ENCODE measurements at places on chromosomes 13 and 19. TPM values are rescaled to one million over a fixed set of nuclear protein-coding genes. Genes with fewer than 3 reads are reported as not detected.
A peak's percentile ranks its signal among the peaks of the same experiment; 100 is the strongest.

Gene ZNF865
- total RNA-seq: 1.3 TPM

DNA sequence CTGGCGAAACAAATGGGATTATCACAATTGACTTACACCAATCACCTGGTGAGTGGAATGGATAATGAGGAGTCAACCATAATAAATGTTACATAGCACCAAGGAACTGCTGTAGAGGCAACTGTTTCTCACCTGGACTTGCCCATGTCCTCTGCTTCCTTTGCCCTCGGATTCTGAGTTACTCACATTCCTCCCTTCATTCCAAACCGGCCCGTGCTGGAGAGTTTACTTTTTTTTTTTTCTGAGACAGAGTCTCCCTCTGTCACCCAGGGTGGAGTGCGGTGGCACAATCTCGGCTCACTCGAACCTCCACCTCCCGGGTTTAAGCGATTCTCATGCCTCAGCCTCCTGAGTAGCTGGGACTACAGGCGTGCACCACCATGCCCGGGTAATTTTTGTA lies 41.5 kb upstream of the TSC22D1 start:
- no peak for DNase-seq

DNA sequence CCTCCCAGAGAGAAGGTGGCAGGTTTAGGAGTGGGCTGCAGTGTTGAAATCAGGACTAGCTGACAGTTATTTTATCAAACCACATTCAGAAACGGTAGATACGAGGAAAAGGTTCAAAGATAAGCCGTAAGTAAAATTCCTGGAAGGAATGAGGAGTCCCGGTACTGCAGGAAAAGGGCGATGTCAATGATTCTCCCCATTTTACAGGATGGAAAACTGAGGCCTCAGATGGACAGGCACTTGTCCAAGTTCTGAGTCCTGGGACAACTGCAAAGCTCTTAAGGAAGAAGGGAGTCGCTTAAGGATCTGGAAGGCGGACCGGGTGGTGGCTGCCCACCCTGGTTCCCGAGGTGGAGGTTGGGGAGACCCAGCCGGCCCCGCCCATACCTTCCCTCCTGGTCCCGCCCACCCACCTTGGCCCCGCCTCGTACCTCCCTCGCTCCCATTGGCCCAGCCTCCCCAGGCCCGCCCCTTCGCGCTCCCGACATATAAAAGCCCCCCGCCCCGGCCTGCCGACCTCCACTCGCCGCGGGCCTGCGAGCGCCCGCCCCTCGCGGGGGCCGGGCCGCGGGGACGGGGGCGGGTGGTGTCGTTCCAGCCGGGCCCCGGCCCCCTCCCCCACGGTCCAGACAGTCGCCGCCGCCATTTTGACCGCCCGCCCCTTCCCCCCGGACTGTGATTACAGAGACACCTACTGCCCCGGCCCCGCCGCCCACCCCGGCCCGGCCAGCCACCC lies 603 bp downstream of the RFX1 start:
- DNase-seq: peak; percentile 63

DNA sequence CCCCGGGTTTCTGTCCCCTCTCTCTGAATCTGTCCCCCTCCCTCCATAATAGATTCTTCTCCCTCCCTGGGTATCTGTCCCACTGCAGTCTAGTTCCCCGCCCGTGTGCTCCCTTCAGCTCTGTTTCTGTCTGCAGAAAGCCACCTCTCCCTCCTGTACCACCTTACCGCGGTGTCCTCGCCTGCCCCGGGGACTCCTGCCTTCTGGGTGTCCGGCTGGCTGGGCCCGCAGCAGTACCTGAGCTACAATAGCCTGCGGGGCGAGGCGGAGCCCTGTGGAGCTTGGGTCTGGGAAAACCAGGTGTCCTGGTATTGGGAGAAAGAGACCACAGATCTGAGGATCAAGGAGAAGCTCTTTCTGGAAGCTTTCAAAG lies 1.3 kb downstream of the FCGRT start:
- DNase-seq: no peak

DNA sequence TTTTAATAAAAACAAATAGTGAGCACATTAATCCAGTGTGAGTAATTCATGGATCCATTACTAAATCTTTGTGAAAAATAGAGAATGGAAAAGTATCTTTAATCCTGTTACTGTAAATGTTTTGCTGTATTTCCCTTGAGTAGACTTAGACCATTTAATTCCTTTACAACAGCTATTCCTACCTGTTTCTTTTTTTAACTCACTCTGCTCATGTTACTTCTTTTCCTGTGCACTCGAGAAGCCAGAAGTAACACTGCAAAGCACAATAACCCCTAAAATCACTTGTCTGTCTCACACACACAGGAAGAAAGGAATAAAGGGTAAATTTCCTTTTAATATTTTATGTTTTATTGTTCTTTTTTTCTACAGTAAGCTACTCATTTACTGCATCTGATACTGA lies 244.3 kb downstream of the SHISA2 start:
- DNase-seq: no peak

DNA sequence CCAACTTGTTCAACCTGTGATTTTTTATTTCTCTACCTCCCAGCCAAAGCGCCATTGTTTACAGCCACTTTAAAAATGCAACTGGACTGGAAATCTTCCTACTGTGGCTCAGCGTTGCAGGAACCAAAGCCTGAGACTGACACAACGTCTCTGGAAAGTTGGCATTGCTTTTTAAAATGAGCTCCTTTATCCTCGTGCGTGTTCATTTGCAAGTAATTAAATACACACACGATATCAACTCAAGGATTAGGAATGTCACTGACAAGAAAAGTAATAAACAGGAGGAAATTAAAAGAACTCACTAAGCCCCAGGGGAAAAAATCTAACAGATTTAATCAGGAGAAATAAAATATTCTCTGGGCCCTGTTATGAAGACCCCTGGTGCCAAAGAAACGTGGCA lies 184.6 kb upstream of the IRS2 start:
- no peak for DNase-seq

- DNase-seq: peak; percentile 4
These were observed 73.2 kb upstream of the MEDAG start for GRCh38 chr13:30832845-30833332.

- DNase-seq: peak; percentile 89
These were observed 424 bp downstream of the FIZ1 start for GRCh38 chr19:55598719-55599467.

Gene CEACAM3
- total RNA-seq: not detected

DNA sequence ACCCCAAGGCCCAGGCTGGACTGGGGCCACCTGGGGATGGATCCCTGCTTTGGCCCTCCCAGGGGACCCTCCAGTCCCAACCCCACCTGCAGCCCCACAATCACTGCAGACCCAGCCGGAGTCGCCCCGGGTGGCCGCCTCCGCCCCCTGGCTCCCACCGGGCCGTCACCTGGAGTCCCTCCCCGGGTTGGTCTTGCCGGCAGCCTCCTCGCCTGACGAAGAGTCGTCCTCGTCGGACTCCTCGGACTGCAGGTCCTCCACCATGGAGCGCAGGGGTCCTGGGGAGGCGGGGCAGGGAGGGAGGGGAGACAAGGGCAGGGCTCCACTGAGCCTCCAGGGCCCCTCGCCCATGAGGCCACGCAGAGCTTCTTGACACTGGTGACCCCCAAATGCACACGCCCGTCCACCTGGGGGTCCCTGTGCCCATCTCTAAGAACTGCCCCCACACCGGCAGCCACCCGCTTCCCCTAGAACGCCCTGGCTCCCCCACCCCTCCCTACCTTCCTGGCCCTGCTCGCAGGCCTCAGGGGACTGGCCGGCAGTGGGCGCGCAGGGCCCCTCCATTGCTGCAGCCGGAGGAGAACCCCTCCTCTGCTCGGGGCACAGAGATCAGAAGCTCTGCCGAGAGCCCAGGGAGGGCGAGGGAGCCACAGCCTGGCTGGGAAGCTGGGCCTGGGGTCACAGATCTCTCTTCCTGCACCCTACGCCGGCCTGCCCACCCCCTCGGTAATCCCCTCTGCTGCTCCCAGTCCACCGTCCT lies 63.4 kb downstream of the MLLT1 start:
- no peak for DNase-seq

Gene ZNF529
- 4.7 TPM for total RNA-seq

GRCh38 chr19:44894052-44894400 lies 3.0 kb downstream of the TOMM40 start:
- no peak for DNase-seq

Gene FLT1
- not detected for total RNA-seq

GRCh38 chr13:90270226-90270625 lies 1077.3 kb upstream of the MIR17HG start:
- no peak for DNase-seq

DNA sequence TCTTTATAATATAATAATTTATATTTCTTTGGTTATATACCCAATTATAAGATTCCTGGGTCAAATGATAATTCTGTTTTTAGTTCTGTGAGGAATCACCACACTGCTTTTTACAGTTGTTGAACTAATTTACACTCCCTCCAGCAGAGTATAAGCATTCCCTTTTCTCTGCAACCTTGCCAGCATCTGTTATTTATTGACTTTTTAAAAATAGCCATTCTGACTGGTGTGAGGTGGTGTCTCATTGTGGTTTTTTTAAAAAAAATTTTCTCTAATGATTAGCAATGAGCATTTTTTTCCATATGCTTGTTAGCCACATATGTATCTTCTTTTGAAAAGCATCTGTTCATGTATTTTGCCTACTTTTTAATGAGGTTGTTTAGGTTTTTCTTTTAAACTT lies 122.2 kb downstream of the ZNF486 start:
- no peak for DNase-seq

- DNase-seq: no peak
These were observed 29.1 kb downstream of the TUBGCP3 start for GRCh38 chr13:112558696-112559418.

DNA sequence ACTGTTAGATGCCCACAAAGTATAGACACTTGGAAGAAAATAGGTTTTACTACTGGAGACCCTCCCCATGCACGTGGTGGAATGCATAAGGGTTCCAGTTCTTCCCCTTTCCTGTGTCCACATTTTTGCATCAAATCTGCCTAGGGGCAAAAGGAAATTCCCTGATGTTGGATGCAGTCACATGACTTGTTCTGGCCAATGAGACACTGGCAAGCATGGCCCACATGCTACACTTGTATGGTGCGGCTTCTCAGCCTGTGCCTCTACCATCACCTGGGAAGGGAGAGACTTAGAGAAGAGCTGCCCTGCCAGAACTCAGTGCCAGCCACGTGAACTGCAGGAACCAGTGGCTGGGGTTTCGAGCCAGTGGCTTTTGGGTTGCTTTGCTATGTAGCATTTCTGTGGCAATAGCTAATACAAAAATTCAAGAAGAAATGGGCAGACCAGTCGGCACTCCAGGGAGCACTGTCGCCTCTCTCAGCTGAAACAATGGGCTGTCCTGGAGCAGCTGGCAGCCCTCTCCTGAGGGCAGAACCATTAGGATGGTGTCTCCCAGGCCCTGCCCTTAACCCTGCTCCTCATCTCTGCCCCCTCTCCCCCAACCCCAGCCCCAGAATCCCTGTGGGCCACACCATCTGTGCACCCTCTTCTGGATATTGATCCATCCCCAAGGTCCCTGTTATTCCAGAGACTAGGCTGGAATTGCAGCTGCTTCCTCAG lies 634.0 kb downstream of the UQCRFS1 start:
- DNase-seq: no peak

Gene PLPPR3
- 3.0 TPM for total RNA-seq

Gene DLL3
- 4.0 TPM for total RNA-seq

GRCh38 chr19:37964109-37964508 lies 57.1 kb downstream of the SIPA1L3 start:
- DNase-seq: no peak

DNA sequence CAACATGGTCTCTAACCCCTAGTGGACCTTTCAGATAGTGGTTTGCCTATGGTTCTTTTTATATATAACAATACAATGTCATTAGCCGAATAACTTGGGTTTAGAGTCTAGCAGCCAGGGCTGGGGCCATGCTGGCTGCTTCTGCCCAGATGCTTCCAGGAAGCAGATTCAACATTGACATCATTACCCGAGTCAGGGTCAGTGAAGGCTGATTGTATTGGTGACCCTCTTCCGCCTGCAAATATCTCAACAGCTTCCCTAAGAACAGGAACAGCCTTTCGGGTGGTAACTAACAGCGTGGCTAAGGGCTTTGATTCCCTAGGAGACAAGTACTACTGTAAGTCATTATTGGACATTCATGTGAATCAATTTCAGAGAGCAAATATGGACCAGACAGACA lies 476.4 kb downstream of the UQCRFS1 start:
- DNase-seq: no peak

- no peak for DNase-seq
These were observed 10.5 kb downstream of the WIZ start for GRCh38 chr19:15439078-15439799.

Gene PLK5
- 0.05 TPM for total RNA-seq
